ENCODE measurements at places on chromosomes 3 and 15.

DNA sequence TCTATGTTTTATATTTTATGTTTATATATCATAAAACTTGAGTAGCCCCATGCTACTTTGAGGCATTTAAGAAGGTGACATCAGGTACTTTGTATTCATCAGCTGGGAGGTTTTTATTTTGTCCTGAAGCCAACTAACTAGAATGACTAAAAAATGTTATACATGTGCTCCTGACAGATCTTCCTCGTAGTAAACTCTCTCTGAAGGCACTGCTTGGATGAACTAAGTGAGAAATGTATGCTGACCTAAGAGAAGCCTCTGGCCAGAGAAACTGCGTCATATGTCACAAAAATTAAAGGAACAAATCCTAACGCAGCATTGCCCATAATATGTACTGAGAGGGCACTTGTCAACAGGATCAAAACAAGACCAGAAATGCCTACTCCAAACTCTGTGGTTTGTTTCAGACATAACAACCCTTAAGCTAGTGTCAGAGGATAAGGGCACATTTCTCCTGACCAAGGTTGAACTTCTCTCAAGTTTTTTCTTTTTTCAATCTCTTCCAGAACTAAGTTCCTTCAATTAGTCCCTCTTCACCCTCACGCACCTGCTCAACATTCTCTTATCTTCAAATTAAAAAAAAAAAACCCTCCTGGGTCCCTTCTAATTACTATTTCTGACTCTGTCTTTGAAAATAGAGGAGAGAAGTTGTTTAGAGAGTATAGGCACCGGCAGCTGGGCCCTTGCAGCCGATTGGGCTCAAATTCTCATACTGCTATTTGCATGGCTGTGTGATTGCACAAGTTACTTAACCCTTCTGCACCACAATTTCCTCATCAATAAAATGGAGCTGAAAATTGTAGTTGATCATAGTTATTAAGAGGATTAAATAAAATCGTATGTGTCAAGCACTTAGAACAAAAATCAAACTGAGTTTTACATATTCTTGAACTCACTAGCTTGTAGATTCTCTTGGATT lies 159.0 kb downstream of the FRMD5 start:
- DNase-seq: no peak

DNA sequence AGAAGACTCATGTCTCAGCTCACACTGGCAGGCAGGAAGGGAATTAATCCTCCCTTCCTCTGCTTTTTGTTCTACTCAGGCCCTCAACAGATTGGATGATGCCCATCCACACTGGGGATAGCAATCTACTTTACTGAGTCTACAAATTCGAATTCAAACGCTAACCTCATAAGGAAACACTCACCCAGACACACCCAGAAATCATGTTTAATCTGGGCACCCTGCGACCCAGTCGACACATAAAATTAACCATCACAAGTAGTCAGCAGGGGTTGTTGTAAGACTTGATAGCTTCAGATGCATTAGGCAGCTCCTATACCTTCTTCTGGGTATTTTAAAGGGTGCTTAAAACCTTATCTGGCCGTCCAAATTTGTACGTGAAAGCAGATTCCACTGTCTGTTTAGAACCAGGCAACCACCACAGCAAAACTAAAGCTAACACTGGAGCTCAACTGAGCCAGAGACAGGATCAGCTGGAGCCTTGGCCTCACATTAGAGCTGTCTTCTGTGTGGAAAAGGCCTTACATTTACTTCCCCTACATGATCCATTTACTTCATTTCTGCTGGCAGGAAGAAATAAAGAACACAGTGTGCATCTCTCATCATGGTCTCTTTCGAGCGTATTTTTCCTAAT lies 407.3 kb upstream of the PPP2R3A start:
- no peak for DNase-seq

GRCh38 chr3:186187401-186188275 lies 78.7 kb upstream of the ETV5 start:
- no peak for DNase-seq

GRCh38 chr3:20154928-20155327 lies 31.1 kb downstream of the SGO1 start:
- DNase-seq: no peak

GRCh38 chr3:33250712-33251111 lies 26.5 kb upstream of the FBXL2 start:
- DNase-seq: no peak

GRCh38 chr15:47801522-47801921 lies 84.2 kb downstream of the SEMA6D start:
- no peak for DNase-seq

GRCh38 chr15:67892559-67893377 lies 52.9 kb upstream of the RNU6-1 start:
- no peak for DNase-seq

GRCh38 chr3:194618858-194619608 lies 14.2 kb downstream of the TMEM44 start:
- no peak for DNase-seq

GRCh38 chr3:81477740-81478139 lies 283.7 kb downstream of the GBE1 start:
- DNase-seq: no peak

GRCh38 chr3:169118666-169119370 lies 544.7 kb downstream of the MECOM start:
- DNase-seq: no peak

GRCh38 chr3:157428853-157429252 lies 7.8 kb upstream of the PTX3 start:
- DNase-seq: no peak

DNA sequence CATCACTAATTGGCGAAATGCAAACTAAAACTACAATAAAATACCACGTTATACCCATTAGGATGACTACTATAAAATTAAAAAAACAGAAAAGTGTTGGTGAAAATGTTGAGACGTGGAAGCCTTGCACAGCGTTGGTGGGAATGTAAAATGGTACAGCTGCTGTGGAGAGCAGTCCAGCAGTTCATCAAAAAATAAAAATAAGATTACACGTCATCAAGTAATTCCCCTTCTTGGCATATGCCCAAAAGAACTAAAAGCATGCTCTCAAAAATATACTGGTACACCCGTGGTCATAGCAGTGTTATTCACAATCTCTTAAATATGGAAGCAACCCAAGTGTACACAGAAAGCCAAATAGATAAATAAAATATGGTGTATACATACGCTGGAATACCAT lies 71.8 kb upstream of the NDN start:
- no peak for DNase-seq

GRCh38 chr3:46960081-46960701 lies 16.4 kb downstream of the CCDC12 start:
- no peak for DNase-seq

GRCh38 chr15:69760890-69761568 lies 308.4 kb downstream of the RPLP1 start:
- peak; percentile 84 for DNase-seq

- no peak for DNase-seq
Observed at GRCh38 chr3:16816048-16816780, 68.5 kb upstream of the PLCL2 start.

- no peak for DNase-seq
Observed at GRCh38 chr15:42720071-42720470, 16.9 kb downstream of the CDAN1 start.

DNA sequence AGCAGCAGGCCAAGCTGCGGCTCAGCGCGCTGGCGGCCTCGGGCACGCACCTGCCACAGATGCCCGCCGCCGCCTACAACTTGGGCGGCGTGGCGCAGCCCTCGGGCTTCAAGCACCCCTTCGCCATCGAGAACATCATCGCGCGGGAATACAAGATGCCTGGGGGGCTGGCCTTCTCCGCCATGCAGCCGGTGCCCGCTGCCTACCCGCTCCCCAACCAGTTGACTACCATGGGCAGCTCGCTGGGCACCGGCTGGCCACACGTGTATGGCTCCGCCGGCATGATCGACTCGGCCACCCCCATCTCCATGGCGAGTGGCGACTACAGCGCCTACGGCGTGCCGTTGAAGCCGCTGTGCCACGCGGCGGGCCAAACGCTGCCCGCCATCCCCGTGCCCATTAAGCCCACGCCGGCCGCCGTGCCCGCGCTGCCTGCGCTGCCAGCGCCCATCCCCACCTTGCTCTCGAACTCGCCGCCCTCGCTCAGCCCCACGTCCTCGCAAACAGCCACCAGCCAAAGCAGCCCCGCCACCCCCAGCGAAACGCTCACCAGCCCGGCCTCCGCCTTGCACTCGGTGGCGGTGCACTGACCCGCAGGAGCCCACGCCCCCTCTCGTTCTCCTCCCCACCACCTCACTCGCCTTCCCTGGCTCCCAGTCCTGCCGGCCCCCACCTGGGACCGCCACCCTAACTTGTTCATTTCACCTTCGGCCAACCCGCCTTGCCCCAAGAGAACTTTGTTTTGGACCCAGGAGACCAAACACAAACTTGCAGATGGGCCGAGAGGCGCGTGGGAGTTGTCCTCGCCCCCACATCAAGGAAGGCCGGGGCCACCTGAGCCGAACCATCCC lies 1.5 kb downstream of the FOXB1 start:
- DNase-seq: no peak

GRCh38 chr3:114789803-114790202 lies 357.3 kb downstream of the ZBTB20 start:
- DNase-seq: no peak

- DNase-seq: no peak
Observed at GRCh38 chr3:126130981-126131745, 47.2 kb upstream of the SLC41A3 start.

DNA sequence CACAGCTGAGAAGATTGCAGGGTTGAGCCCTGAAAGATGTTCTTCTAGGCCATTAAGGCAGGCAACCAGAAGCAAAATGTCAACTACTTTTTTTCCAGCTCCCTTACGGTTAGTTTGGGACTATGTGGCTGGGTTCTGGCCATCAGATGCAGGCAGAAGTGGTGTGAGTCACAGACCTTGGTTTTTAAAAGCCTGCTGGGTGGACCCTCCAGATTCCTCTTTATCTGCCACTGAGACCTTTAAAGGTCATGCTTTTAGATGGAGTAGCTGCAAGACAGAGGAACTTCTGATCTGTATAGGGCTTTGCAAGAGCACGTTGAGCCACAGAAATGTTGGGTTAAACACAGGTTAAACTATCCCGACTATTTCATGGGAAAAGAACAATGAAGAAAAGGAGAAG lies 102.9 kb downstream of the CHST2 start:
- no peak for DNase-seq

- no peak for DNase-seq
Observed at GRCh38 chr3:27220166-27220565, 149.0 kb downstream of the NEK10 start.

GRCh38 chr3:140013220-140013619 lies 78.2 kb downstream of the CLSTN2 start:
- no peak for DNase-seq

- peak; percentile 24 for DNase-seq
Observed at GRCh38 chr3:149085828-149086231, 503 bp downstream of the HLTF start.

GRCh38 chr3:4466741-4467521 lies at the start of gene SUMF1:
Gene SUMF1 (minus strand): TSS chr3:4467269. CDS start chr3:4467245, 24 bp downstream.
- peak; percentile 73 for DNase-seq
